ENCODE measurements at places on chromosomes 4 and X.
A peak's percentile ranks its signal among the peaks of the same experiment; 100 is the strongest.

GRCh38 chrX:13955095-13955647 is 74.5 kb downstream of the GEMIN8 start:
- no peak for DNase-seq

DNA sequence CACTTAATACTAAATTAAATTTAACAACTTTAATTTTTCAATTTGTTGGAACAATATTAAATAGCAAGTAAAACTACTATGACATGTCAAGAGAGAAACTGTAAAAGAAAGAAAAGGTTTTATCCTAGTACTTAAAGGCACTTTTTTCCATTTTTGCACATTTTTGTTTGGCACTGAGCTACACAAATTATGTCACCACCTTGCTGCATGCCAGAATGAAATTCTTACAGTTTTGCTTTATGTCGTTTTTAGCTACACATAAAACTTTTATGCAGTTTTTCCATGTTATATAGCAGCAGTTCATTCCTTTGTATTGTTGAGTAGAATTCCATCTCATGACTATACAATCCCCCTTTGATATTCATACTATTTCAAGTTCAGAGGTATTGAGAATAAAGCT is 99.1 kb upstream of the RXFP1 start:
- no peak for DNase-seq

DNA sequence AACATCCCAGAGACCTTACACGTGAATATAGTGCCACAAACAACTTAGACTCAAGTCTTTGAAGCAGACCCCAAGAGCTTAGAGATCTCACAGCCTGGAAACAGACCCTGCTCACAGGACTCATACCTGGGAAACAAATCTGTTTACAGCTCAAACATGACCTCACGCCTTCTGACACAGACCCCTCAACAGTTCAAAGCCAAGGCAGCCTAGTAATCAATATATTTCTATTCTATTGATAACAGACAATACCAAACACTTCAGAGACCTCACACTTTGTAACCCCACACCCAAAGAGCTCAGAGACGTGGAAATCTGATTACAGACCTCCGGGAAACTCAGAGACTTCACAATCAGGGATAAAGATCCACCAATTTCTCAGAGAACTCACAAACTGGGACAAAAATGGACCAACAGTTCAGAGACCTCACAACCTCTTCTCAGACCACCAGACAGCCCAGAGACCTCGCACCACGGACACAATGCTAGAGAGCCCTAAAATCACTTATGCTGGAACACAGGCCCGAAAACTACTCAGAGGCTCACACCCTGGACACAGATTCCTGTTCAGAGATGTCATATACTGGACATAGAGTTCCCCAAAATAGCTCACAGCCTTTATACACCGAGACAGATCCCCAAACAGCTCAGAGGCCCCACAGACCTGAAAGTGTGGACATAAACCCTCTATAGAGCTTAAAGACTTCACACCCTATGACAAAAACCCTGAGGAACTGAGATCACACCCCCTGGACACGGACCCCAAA is 14.8 kb downstream of the SUV39H1 start:
- no peak for DNase-seq

- no peak for DNase-seq
Measured at GRCh38 chr4:30901461-30902451, 181.6 kb downstream of the PCDH7 start.

DNA sequence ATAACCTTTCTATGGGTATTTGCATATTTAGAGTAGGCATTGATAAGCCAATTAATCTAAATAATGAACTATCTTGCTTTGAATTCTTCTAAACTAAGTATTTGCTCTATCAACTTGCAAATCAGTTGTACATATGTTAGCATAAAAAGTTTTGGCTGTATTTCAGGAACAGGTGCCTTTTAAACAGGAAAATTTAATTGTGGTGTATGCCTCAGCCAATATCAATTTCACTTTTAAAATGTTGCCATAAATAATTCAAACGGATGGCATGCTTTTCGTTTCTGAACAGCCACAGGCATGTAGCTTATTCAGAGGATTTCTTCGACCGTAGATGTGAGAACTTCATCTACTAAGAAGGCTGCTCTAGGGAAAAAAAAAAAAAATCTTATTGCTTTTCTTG is 99.9 kb downstream of the DCLK2 start:
- no peak for DNase-seq

DNA sequence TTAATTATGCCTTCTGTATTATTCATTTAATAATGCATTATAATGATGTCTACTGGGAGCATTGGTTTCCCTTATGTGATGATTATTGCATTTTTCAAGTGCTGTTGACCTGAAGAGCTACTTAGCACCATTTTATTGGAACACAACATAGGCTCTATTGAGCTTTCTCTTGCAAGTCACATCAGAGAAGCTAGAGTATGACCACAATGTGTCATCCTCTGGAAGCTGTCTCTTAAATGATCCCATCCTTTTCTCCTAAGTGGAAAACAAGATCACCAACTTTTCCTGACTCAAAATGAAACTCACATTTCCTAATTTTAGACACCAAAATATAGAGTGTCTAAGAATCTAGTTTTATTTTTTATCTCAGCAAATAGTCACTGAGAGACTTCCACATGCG is 1451.9 kb downstream of the PCDH7 start:
- no peak for DNase-seq

GRCh38 chr4:40258627-40259026 is 61.8 kb downstream of the RHOH start:
- DNase-seq, result peak; percentile 15

DNA sequence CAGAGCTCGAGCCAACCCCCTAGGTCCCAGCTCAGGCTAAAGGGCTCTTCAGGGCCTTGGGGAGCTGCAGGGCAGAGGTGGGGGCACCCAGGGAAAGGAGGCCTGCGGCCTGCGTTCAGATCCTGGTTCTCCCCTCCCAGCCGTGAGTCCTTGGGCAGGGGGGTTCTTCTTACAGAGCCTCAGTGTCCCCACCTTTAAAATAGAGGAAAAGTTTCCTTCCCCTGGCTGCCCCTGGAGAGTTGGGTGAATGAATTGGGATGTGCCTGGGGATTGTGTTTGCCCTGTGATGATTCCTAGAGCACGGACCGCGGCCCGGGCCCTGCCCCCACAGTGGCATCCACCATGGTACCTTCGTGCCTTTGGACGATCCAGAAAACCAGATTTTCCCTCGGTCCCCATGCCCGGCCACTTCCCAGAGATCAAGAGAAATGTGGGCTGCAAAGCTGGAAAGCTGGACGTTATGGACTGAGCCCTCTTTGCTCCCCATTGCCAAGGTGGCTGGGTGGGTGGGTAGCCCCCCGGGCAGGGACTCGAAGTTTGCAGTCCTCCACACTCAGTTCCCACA is 11.4 kb downstream of the HTRA3 start:
- DNase-seq, result no peak

GRCh38 chrX:46694549-46694948 is 64.4 kb downstream of the SLC9A7 start:
- no peak for DNase-seq

DNA sequence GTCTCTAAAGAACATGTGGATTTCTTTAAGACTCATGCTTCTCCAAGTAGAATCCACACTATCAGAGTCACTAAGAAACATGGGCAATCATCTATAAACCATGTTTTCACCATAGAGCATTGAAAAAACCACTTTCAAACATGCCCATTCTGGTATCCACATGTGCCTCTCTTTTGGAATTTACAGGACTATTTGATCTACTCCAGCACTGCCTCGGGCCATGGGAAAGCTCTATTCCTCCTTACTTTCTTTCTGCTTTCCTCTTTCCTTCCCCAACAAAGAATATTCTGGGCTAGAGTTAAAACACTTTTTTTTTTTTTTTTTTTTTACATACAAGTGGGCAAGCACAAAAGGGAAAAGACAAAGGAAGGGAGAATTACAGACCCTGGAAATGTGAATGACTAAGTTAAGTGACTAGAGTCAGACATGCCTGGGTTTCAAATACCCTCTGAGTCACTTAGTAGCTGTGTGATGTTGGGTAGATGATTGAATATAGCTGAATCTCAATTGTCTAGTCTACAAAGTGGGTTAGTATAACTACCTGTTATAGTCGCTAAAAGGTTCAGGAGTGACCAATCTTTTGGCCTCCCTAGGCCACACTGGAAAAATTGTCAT is 847.7 kb upstream of the INTU start:
- DNase-seq, result no peak

DNA sequence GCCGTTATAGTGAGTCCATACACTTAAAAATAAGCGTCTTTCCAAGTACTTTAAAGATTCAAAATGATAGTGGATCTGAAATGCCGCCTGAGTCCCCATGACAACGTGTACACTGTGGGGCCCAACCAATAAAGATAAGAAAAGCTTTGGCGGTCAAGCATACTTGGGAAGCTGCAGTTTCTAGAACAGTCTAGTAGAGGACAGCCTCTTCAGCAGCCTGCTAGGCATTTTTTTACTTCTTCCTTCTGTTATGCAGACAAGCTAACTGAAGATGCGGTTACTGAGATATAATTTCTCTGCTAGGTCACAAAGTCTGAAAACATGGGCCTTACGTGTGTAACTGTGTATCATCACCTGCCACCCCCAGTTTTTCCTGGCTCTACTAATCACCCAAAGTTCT is 402 bp upstream of the UPRT start:
- DNase-seq, result no peak

GRCh38 chr4:87895964-87896621 is 63.3 kb downstream of the MEPE start:
- peak; percentile 95 for DNase-seq

DNA sequence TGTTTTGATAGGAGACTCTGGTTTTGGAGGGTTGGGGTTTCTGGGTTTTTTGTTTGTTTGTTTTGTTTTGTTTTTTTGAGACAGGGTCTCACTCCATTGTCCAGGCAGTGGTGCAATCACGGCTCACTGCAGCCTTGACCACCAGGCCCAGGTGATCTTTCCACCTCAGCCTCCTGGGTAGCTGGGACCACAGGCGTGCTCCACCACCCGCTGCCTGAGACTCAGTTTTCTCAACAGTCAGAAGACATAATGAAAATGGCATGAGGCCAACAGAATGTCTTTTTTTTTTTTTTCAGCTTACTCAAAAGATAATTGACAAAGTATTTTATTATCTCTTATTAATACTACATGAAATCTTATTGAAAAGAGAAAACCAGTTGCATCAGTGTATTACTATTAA is 32.4 kb downstream of the TNIP2 start:
- no peak for DNase-seq

GRCh38 chrX:1727531-1728027 is 112.7 kb downstream of the ASMT start:
- DNase-seq, result peak; percentile 35

DNA sequence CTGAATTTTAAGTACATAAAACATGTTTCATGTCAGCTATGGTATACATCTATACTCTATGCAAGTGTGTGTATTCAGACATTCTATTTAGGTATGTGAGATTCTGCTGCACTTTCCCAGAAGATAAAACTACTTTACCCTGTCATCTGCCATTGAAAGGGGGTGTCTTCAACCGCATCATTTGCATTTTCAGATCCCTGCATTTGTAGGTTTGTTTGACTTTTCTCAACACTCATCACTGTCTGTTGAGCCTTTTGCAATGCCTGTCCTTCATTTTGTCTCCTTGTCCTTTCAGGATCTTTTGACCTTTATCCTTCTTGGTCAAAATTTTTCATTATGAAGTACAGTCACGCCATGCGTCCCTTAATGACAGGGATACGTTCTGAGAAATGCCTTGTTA is 103.5 kb downstream of the TMA16 start:
- no peak for DNase-seq

GRCh38 chr4:107570952-107571351 is 149.1 kb downstream of the PAPSS1 start:
- no peak for DNase-seq

DNA sequence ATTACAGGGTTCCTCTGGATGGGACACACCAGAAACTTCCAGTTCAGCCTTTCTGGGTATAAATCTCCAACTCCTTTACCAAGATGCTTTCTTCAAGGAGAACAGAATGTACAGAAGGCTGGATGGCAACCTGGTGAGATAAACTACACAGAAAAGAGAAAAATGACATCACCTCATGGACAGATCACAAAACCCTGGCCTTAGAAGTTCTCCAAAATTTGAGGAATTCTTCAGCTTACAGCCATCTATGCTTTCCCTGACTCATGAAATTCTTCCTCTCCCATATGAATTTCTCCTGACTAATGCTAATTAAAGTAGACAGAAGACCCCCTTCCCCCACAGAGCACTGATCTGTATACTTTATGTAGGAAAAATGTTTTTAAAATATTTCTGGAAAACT is 345.4 kb downstream of the STIM2 start:
- DNase-seq, result no peak

GRCh38 chr4:73723023-73723422 is 17.3 kb upstream of the CXCL8 start:
- no peak for DNase-seq

DNA sequence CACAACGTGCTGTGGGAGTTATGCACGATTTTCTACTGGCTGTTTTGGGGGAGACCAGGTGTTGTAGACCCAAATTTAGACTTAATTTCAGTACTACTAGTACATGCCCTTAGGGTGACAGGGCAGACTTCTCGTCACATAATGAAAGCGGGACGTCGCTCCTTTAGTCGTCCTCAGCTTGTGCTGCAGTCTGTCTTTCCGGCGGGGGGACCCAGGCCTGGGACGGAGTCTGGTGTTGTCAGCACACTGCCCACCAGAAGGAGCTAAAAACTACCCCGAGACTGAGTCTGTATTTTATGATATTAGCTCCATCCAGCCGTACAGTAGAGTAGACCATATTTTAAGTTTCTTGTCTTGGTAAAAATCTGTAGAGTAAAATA is 35.5 kb downstream of the NOP14 start:
- no peak for DNase-seq

DNA sequence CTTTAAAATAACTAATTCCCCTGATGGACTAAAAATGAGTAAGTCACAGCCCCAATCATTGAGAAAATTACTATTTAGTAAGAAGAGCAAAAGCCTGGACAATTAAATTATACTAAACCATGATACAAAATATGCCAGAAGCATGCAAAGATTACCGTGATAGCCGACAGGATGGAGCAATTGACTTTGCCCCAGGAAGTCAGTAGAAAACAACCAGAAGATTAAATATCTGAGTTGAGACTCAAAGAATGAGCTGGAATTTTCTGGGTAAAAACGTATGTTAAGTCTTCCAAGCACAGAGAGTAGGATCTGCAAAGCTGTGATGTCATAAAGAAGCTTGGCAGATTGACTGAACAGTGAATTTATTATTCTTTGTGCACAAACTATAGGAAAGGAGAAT is 816.1 kb upstream of the TENM3 start:
- no peak for DNase-seq
